ENCODE measurements at places on chromosomes 5 and 9.
A peak's percentile ranks its signal among the peaks of the same experiment; 100 is the strongest.

GRCh38 chr5:83583859-83584258 is 112.3 kb downstream of the VCAN start:
- DNase-seq, result no peak

GRCh38 chr5:95863383-95863757 is 40.8 kb upstream of the GLRX start:
- no peak for DNase-seq

DNA sequence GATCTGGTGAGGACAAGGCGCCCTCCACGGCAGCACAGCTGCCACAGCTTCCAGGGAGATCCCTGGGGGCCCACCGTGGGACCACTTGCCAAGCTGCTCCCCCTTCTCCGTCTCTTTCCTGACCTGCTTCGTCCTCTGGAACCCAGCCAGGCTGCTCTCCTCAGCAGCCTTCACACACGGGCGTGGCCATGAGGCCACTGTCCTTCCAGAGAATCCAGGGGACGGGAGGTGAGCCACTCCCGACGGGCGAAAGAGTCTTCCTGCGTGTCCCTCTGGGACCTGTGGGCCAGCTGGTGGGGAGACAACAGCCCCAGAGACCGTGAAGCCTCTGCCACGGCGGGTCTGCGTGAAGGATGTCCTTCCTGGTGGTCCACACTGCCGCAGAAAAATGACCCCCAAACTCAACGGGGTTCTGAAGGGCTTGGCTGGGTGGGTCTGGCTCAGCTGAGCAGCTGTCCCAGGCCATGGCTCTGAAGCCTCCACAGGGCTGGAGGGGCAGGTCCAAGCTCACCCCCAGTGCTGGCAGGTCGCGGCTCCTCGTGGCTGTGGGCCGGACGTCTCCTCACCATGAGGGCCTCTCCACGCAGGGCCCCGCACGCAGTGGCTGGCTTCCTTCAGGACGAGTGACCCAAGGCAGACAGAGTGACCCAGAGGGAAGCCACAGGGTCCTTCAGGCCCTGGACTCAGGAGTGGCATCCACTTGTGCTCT is 47.4 kb upstream of the NKD2 start:
- DNase-seq, result no peak

GRCh38 chr5:179195561-179196404 is 135.6 kb downstream of the ZNF354C start:
- no peak for DNase-seq

DNA sequence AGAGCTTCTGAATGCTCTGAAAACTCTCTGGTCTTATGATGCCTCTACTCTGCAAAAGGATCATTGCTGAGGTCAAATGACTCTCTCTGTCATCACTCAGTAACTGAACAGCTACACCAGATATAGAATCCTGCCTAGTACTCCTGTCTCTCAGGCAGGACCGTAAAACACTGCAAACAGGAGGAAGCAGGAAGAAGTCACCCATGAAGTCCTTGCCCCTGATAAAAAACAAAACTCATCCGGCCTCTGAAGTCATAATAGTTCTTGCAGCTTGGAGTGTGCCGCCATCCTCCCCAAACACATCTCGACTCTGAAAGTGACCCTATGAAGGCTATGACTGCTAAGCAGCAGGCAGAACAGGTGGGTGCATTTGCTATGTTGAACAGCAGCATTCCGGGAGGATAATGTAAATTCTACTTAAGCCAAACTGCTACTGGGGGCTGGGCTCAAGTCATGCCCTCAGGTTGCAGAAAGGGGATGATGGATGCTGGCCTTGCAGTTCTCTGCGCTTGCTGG is 81.9 kb upstream of the FAM169A start:
- no peak for DNase-seq

GRCh38 chr5:136374003-136374402 is 8.7 kb upstream of the TRPC7 start:
- no peak for DNase-seq

DNA sequence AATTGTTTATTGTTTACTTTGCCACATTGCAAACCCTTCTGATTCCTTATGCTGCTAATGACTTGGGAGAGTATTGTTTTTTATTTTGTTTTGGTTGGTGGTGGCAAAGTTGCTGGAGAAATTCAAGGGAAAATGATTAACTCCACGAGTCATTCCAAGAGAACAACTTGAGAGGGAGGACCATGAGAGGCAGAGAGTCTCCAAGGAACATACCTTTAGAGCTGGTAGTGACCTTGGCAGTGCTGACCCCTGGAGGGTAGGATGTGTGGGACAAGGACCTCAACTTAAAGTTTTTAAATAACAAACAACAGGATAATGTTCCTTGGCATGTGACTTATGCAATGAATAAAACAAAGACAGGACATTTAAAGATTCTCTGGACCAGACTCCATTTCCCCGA is 139.7 kb downstream of the LRRC70 start:
- no peak for DNase-seq

- DNase-seq, result no peak
These were observed 92.8 kb upstream of the VCAN start for GRCh38 chr5:83378624-83379289.

GRCh38 chr5:54226215-54226614 is 84.2 kb downstream of the ARL15 start:
- DNase-seq, result no peak

DNA sequence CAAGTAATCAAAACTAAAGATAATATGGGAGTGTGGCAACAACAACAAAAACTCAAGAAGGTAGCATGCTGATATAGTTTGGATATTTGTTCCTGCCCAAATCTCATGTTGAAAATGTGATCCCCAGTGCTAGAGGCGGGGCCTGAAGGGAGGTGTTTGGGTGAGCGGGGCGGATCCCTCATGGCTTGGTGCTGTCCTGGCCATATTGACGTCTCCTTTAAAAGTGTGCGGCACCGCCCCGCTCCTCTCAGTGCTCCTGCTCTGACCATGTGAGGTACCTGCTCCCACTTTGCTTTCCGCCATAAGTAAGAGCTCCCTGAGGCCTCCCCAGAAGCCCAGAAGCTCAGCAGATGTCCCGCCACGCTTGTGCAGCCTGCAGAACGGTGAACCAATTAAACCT is 25.6 kb downstream of the MED27 start:
- DNase-seq, result no peak

DNA sequence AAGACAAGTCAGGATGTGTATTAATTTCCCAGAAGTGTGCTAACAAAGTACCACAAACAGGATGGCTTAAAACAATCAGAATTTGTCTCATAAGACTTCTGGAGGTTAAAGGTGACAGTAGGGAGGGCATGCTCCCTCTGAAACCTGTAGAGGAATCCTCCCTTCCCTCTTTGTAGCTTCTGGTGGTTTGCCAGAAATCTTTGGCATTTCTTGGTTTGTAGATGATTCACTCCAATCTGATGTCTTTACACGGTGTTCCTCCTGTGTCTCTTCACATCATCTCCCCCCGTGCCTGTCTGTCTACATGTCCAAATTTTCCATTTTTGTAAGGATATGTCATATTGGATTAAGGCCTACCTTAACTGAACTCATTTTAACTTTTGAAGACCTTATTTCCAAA is 471.5 kb downstream of the ZNF608 start:
- DNase-seq, result no peak

DNA sequence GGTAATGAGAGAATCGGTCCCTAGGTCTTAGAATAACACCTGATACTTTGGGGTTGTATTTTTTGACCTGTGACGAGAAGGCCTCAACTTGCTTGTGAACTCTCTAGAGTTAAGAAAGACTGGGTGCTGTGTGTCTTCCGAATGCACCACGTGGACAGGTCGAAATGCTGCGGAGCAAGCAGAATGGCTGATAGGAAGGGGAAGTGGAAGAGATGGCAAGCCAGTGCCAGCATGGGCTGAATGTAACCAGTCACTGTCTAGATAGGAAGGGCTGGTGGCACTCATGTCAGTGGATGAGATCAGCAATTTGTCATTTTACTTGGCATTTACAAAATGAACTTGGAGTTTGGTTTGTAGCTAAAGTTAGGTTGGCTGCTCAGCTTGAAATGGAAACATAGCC is 5.6 kb downstream of the OTULINL start:
- DNase-seq, result no peak

- DNase-seq, result no peak
These were observed 323.8 kb downstream of the CDK5RAP2 start for GRCh38 chr9:120256146-120256545.

DNA sequence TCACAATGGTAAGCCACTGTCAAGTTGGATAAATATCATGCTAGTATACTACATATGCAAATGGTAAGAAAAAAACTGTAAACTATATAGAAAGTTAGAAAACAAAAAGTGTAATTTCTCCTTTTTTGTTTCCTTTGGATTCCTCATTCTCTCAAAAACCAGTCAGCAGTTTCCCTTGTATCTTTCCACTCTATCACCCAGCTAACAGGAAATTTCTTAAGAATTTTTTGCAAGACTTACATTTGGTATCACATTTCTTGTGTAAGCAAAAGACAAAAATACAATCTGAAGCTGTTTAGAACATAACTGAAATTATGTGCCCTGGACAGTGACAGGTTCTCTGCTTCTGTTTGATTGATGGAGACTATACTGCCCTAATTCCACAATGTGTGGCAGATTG is 25.2 kb upstream of the MSH3 start:
- DNase-seq, result no peak

DNA sequence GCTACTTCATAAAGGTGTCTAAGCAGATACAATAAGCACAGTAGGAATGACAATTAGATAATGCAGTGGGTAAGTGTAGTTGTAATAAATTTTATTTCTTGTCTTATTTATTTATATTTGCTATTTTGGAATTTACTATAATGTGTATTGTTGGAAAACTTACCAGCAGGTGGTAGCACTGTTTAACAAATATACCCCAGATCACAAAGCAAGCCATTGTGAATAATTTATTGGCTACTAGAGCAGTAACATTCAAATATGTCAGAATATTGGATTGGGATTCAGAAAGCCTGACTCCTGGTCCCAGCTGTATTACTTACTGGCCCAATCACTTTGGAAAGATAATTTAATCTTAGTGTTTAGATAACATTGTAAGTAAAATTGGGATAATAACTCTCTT is 78.0 kb downstream of the ISOC1 start:
- no peak for DNase-seq

GRCh38 chr9:137054932-137055384 is 1.1 kb upstream of the ENTPD2 start:
- DNase-seq, result no peak

GRCh38 chr5:91159647-91160046 is 223.5 kb downstream of the ARRDC3 start:
- DNase-seq, result no peak

GRCh38 chr9:107484117-107484723 is 5.3 kb downstream of the KLF4 start:
- DNase-seq, result no peak

DNA sequence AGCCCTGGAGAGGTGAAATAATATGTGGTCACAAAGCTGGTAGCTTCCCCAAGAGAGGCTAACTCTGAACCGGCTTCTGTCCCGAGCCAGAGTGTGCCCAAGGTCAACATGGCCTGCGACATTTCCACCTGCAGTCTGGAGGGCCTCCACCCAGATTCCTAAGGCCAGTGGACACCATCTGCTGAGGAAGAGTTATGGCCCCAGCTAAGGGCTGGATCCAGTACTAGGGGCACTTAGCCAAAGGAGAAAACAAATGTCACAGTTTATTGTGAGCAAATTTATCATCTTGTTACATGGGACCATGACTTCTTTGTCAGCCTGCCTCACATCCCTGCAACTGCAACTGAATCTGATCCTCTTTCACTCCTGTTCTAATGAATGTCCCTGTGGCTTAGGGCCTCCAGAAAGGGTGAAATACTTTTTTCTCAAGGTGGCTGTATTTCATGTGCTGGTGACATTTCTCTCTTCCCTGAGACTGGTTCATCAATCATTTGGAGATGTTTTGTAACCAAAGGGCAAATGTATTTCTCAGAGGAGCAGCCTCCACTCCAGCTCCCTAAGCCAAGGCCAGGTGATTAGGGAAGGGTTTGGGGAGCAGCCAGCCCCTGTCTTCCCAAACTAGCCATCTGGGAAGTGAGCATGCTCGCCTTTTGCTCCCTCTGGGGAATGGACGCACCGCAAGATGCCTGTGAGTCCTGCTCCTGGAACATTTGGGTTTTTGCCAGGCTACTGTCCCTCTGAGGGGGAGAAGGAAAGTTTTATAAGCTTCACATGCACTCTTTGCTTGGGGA is 148.3 kb downstream of the CMYA5 start:
- no peak for DNase-seq

- no peak for DNase-seq
These were observed 241.5 kb downstream of the AUH start for GRCh38 chr9:91120200-91120599.

GRCh38 chr5:43367909-43368669 is 44.1 kb downstream of the CCL28 start:
- no peak for DNase-seq

GRCh38 chr5:130206686-130207085 is 302.4 kb downstream of the CHSY3 start:
- DNase-seq, result no peak

- no peak for DNase-seq
These were observed 57.5 kb upstream of the STK32A start for GRCh38 chr5:147177125-147177840.

- no peak for DNase-seq
These were observed 250.9 kb downstream of the ADGRV1 start for GRCh38 chr5:90809311-90810056.

GRCh38 chr9:110383491-110383890 is 45.8 kb upstream of the TXNDC8 start:
- no peak for DNase-seq

- DNase-seq, result no peak
These were observed 459.6 kb downstream of the RAB3C start for GRCh38 chr5:59042201-59043055.

DNA sequence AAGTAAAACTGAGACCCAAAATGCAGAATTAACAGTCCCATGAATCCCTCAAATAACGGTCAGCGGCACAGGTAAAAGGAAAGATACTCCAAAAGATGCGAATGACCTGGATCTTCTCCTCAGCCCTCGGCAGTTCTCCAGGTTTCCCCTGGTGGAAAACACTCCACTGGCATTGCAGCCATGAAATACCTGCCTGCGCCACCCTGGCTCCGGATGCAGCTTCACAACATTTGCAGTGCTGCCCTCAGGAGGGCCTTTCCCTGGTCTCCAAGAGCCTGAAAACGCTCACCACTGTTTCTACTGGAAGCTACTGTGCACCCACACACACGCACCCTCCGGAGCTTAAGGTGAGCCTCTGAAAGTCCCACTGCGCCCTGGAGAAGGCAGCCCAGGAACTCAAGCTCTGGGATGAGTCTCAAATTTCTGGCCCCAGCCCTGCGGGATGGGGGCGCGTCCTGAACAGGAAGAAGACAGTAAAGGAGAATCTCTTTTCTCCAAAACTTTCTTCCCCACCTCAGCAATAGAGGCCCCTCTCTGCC is 612 bp downstream of the UGT3A2 start:
- DNase-seq, result no peak

DNA sequence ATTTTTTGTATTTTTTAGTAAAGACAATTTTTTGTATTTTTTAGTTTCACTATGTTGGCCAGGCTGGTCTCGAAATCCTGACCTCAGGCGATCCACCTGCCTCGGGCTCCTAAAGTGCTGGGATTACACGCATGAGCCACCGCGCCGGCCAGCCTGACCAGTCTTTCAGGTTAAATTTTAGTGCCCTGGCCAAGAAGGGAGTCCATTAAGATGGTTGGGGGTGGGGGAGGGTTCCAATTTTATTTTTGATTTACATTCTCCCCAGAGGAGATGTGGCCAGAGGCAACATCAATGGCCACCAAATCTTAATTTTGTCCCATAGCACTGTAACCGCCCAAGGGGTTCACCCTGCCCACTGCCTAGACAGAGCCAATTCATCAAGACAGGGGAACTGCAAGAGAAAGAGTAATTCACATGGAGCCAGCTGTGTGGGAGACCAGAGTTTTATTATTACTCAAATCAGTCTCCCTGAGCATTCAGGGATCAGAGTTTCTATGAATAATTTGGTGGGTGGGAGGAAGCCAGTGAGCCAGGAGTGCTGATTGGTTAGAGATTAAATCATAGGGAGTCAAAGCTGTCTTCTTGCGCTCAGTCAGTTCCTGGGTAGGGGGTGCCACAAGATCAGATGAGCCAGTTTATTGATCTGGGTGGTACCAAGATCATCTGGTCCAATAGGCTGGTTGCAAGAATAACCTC is 24.7 kb downstream of the TBCA start:
- peak; percentile 26 for DNase-seq

All from stimulated activated CD4-positive, alpha-beta T cell treated with anti-CD3 and anti-CD28 coated beads, Interleukin-4, amount 100 ng/mL, for 48 hours (primary cell).